ENCODE measurements at places on chromosomes 7 and 10.
A peak's percentile ranks its signal among the peaks of the same experiment; 100 is the strongest.

GRCh38 chr10:47048526-47048905 lies 137.3 kb downstream of the PTPN20 start:
- DNase-seq, result no peak

- DNase-seq, result no peak
Observed at GRCh38 chr10:82289945-82290344, 415.0 kb downstream of the NRG3 start.

GRCh38 chr10:99435986-99436638 lies 5.7 kb upstream of the GOT1 start:
- peak; percentile 34 for DNase-seq

DNA sequence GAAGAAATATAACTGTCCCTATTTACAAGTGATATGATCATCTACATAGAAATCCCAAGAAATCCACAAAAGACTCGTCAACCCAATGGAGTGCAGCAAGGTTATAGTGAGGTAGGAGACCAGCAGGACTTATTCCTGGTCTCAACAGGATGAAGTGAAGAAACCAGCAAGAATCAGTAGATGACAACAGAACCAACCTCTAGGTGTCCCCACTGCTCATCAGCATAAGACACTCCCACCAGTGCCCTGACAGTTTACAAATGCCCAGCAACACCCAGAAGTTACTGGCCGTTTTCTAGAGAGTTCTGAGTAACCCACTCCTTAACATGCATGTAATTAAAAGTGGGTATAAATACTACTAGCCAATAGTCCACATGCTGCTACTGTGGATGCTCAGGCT lies 470.5 kb upstream of the LRRTM3 start:
- no peak for DNase-seq

DNA sequence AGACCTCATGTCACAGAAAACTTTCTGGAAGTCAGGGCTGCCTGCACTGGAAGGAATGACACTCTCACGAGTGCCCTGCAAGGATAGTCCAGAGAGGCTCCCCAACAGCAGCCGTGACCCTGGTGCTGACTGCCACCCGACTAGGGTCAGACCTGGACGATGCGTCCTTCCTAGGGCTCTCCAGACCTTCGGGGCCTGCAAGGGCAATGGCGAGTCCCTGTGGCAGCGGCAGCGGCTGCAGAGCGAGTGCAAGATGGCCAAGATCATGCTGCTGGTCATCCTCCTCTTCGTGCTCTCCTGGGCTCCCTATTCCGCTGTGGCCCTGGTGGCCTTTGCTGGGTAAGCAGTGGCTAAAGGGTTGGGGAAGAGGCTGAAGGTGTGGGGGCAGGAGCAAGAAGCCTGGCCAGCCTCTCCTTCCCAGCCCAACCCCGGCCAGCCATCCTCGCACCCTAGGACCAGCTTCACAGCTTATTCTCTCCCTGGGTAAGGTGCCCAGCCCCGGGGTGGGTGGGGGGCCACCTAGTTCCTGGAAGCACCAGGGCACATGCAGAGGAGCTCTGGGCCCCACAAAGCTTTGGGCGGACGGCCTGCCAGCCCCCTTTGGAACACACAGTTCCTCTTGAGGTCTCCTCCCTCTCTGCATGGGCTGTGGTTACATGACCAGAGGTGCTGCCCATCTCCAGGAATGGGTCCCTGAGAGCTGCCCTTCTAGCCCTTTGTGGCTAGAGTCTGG lies 5.5 kb downstream of the OPN4 start:
- peak; percentile 74 for DNase-seq

- DNase-seq, result no peak
Observed at GRCh38 chr7:876972-877311, 588 bp downstream of the GET4 start.

DNA sequence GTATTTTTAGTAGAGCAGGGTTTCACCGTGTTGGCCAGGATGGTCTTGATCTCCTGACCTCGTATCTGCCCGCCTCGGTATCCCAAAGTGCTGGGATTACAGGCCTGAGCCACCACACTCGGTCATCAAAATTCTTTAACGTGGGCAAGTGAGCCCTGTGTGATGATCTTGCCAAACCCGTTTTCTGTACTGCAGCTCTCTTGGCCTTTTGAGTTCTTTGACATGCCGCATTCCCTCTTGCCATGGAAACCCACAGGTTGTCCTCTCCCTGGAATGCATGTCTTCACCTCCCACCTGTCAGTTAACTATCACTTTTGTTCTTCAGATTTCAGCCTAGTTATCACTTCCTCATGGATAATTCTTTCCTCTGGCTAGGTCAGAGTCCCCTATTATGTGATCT lies 5.0 kb downstream of the NUP205 start:
- DNase-seq, result no peak
